ENCODE measurements at places on chromosomes 16 and 17. TPM values are rescaled to one million over a fixed set of nuclear protein-coding genes. Genes with fewer than 3 reads are reported as not detected.
A peak's percentile ranks its signal among the peaks of the same experiment; 100 is the strongest.

- H3K27me3 ChIP-seq: no peaks in the 10 kb centered on the region
- no peak overlapping the region for H3K27ac ChIP-seq
- H3K4me1 ChIP-seq: no peaks in the 10 kb centered on the region
- DNase-seq: no peak
Observed at GRCh38 chr17:70523426-70523825, 354.1 kb downstream of the KCNJ2 start.

DNA sequence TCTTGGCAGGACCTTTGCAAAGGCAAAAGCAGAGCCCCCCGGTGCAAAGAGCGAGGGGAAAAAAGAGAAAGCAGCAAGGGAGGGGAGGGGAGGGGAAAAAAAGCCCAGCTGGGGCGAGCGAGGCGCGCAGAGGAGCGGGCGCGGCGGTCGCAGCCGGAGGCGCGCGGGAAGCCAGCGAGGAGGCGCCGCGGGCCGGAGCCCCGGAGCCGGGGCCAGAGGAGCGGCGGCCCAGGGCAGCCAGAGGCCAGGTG lies 129 bp downstream of the IRX5 start:
- H3K27ac ChIP-seq: no peak overlapping the region
- H3K27me3 ChIP-seq: peaks cover 10% of the 10 kb centered on the region
- peak overlapping the region; percentile 46 for H3K4me3 ChIP-seq
- peaks cover 59% of the 10 kb centered on the region for H3K4me1 ChIP-seq

GRCh38 chr17:78517421-78517820 lies 59.8 kb downstream of the DNAH17 start:
- H3K27me3 ChIP-seq: no peaks in the 10 kb centered on the region
- H3K36me3 ChIP-seq: no peaks in the 10 kb centered on the region
- H3K27ac ChIP-seq: no peak overlapping the region
- H3K4me1 ChIP-seq: no peaks in the 10 kb centered on the region

DNA sequence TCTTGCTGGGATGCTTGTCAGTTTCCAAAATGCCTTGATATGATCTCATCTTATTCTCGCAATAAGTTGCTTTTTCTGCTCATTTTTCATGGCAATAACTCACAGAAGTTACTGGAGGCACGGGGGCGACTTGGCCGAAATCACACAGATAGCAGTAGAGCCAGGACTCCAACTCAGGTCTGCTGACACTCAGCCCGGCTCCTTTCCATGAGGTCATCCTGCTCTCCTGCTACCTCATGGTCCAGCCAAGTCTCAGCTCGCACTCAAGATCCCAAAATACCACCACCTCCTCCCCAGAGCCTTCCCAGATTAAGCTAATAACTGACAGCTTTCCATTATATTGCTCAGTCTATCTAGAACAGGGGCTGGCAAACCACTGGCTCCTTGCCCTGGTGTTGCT lies 269.5 kb downstream of the MAP2K4 start:
- H3K36me3 ChIP-seq: no peaks in the 10 kb centered on the region
- no peak for DNase-seq
- no peaks in the 10 kb centered on the region for H3K27me3 ChIP-seq

- no peak overlapping the region for H3K4me3 ChIP-seq
- H3K27ac ChIP-seq: no peak overlapping the region
- DNase-seq: no peak
- H3K27me3 ChIP-seq: no peaks in the 10 kb centered on the region
Observed at GRCh38 chr17:8754890-8755289, 3.5 kb downstream of the SPDYE4 start.

- H3K27me3 ChIP-seq: no peaks in the 10 kb centered on the region
- peak overlapping the region; percentile 26 for H3K27ac ChIP-seq
- H3K4me1 ChIP-seq: no peaks in the 10 kb centered on the region
- H3K36me3 ChIP-seq: no peaks in the 10 kb centered on the region
Observed at GRCh38 chr17:28194382-28194781, 124.6 kb upstream of the TMEM97 start.

DNA sequence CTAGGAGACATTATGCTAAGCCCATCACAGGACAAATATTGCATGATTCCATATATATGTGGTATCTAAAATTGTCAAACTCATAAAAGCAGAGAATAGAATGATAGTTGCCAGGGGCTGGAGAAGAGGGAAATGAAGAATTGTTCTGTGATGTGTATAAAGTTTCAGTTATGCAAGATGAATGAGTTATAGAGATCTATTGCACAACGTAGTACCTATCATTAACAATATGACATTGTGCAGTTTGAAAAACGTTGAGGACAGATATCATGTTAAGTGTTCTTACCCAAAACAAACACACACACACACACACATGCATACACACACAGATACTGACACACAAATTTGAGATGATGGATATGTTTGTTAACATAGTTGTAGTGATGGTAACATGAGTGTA lies 871.6 kb upstream of the GOT2 start:
- H3K27me3 ChIP-seq: no peaks in the 10 kb centered on the region
- no peak overlapping the region for H3K4me3 ChIP-seq
- no peaks in the 10 kb centered on the region for H3K36me3 ChIP-seq
- H3K4me1 ChIP-seq: no peaks in the 10 kb centered on the region
- H3K27ac ChIP-seq: no peak overlapping the region

- peaks cover 20% of the 10 kb centered on the region for H3K4me1 ChIP-seq
- no peak overlapping the region for H3K4me3 ChIP-seq
- H3K27me3 ChIP-seq: no peaks in the 10 kb centered on the region
- H3K36me3 ChIP-seq: no peaks in the 10 kb centered on the region
- DNase-seq: no peak
Observed at GRCh38 chr17:80663781-80664206, 119.2 kb downstream of the RPTOR start.

GRCh38 chr17:8654822-8655221 lies 24.3 kb upstream of the MYH10 start:
- H3K4me1 ChIP-seq: no peaks in the 10 kb centered on the region
- no peak overlapping the region for H3K27ac ChIP-seq
- H3K36me3 ChIP-seq: no peaks in the 10 kb centered on the region

DNA sequence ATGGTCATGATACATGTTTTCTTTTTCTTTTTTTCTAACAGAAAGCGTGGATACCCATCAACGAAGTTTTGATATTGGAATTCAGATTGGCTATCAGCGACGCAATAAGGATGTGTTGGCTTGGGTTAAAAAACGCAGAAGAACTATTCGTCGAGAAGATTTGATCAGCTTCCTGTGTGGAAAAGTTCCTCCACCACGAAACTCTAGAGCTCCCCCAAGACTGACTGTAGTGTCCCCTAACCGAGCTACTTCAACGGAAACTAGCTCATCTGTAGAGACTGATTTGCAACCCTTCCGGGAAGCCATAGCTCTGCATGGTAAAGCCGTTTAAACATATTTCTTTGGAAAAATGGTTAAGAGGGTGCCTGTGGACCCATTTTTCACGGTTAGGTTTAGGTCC lies 11.5 kb downstream of the HAPSTR1 start:
- H3K27ac ChIP-seq: no peak overlapping the region
- no peaks in the 10 kb centered on the region for H3K36me3 ChIP-seq
- no peak for DNase-seq
- no peaks in the 10 kb centered on the region for H3K27me3 ChIP-seq
- H3K4me3 ChIP-seq: no peak overlapping the region
- peaks cover 100% of the 10 kb centered on the region for H3K4me1 ChIP-seq

GRCh38 chr16:54174750-54175149 lies 111.8 kb downstream of the IRX3 start:
- peaks cover 20% of the 10 kb centered on the region for H3K4me1 ChIP-seq
- no peaks in the 10 kb centered on the region for H3K36me3 ChIP-seq
- H3K27ac ChIP-seq: no peak overlapping the region
- no peak overlapping the region for H3K4me3 ChIP-seq

GRCh38 chr16:18800775-18801144 lies 589 bp downstream of the ARL6IP1 start:
- H3K27ac ChIP-seq: peak overlapping the region; percentile 87
- no peak for DNase-seq
- H3K36me3 ChIP-seq: no peaks in the 10 kb centered on the region
- no peaks in the 10 kb centered on the region for H3K27me3 ChIP-seq
- H3K4me1 ChIP-seq: peaks cover 3% of the 10 kb centered on the region
- H3K4me3 ChIP-seq: peak overlapping the region; percentile 83

DNA sequence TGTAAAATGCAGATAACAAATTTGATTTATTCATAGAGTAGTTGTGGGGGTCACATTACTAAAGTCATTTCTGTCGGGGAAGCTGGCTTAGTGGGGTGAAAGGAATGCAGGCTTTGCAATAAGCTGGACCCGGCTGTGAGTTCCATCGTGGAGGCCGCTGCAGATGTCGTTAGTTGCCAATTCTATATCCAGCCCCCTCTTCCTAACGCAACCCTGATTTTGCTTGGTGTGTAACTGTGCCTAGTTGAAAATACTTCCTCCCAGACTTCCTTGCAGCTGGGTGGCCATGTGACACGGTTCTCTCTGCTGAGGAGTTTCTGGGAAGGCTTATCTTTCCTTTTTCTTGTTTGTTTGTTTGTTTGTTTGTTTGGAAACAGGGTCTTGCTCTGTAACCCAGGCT lies 4.5 kb downstream of the MFSD6L start:
- no peak overlapping the region for H3K27ac ChIP-seq
- H3K4me1 ChIP-seq: peaks cover 8% of the 10 kb centered on the region
- H3K4me3 ChIP-seq: no peak overlapping the region
- no peaks in the 10 kb centered on the region for H3K36me3 ChIP-seq
- no peak for DNase-seq

GRCh38 chr17:8719291-8720246 lies 25.1 kb downstream of the CCDC42 start:
- no peaks in the 10 kb centered on the region for H3K36me3 ChIP-seq
- no peak for DNase-seq
- H3K4me3 ChIP-seq: no peak overlapping the region

DNA sequence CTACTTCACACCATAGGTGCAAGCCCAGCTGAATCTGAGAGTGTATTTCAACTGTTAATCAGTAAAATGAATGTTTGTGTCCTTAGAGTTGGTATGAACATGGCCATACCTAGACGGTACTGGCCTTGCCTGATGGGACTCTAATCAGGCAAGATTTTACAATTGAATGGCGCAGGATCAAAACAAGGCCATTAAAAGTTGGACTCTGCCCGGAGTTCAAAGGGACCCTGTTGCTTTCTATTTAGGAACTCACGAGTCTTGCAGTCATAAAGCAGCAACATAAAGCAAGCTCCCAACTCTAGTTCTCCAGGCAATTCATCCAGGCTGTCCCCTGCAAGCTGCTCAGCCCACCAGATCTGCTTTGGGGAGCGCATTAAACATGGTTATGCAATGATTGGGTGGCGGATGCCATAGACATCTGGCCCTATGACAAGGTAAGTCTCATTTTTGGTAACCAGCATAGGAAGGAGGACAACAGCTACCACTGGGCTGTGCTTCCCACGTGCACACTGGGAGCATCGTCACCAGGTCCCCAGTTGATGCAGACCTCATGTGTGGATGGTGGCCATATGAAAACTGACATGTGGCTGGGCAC lies 8.8 kb downstream of the TMEM186 start:
- no peak overlapping the region for H3K27ac ChIP-seq
- no peaks in the 10 kb centered on the region for H3K27me3 ChIP-seq
- H3K36me3 ChIP-seq: no peaks in the 10 kb centered on the region
- no peak for DNase-seq

DNA sequence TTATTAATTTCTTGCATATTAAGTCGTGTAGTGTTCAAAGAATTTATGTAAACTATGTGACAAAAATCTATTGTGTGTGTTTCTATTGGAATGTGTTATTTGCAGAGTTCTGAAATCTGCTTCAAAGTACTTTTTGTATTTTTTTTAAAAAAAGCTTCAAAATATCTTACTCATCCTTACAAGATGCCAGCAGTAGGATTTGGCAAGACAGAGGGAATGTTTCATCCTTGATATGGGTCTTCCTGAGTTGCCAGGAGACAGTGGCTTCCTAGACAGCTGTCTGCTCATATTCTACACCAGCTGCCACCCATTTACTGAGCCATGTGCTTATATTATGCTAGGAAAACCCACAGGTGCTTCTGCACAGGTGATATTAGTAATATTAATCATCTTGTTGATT lies 36.4 kb downstream of the EFCAB5 start:
- DNase-seq: no peak
- no peak overlapping the region for H3K4me3 ChIP-seq
- H3K27ac ChIP-seq: no peak overlapping the region
- no peaks in the 10 kb centered on the region for H3K27me3 ChIP-seq

DNA sequence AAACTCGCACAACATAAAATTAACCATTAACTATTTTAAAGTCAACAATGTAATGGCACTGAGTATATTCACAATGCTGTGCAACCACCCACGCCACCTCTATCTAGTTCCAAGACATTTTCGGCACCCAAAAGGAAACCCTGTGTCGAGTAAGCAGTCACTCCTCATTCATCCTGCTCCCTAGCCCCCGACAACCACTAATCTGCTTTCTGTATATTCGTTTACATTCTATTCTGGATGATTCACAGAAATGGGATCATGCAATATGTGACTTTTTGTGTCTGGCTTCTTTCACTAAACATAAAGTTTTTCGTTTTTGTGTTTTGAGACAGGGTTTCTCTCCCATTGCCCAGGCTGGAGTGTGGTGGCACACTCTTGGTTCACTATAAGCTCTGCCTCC lies 42.2 kb upstream of the HAPSTR1 start:
- H3K4me3 ChIP-seq: no peak overlapping the region
- no peak for DNase-seq
- no peak overlapping the region for H3K27ac ChIP-seq
- no peaks in the 10 kb centered on the region for H3K27me3 ChIP-seq
- H3K4me1 ChIP-seq: no peaks in the 10 kb centered on the region
- H3K36me3 ChIP-seq: no peaks in the 10 kb centered on the region

DNA sequence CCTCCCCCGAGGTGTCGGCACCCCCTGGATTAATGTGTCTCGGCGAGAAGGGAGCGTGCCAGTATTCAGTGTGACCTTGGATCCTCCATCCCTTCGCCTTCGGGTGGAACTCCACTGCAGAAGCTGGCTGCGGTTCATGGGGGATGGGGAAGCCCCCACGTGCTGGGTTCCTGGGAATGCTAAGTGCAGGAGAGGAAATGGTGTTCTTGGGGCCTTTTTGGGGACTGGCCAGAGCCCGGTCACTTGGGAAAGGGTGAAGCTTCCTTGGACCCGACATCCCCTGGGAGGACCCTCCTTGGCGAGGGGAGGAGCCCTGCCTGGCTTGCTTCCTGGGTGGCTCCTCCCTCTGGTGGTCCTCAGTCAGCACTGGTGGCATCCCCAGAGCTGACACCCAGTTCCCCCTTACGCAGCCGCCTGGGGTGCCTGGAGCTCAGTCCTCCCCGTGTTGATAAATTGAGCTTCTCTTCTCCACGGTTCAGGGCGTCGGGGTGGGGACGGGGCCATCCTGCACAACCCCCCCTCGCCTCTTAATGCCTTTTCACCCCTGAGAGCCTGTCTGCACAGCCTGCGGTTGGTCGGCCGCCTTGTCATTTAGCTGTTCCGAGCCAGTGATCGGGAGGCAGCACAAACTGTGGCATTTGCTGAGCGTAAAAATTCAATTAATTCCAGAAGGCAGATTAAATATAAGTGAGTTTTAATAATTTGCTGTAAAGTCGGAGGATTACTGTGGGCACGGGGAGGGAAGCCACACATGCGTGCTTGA lies 30.7 kb upstream of the GSE1 start:
- H3K4me3 ChIP-seq: no peak overlapping the region
- H3K27ac ChIP-seq: no peak overlapping the region
- no peaks in the 10 kb centered on the region for H3K36me3 ChIP-seq
- no peaks in the 10 kb centered on the region for H3K27me3 ChIP-seq
- peaks cover 5% of the 10 kb centered on the region for H3K4me1 ChIP-seq
- DNase-seq: no peak

GRCh38 chr16:54288030-54288834 lies 1.6 kb upstream of the IRX3 start:
- no peak overlapping the region for H3K27ac ChIP-seq
- peaks cover 66% of the 10 kb centered on the region for H3K4me1 ChIP-seq
- H3K4me3 ChIP-seq: no peak overlapping the region
- no peaks in the 10 kb centered on the region for H3K36me3 ChIP-seq
- no peak for DNase-seq
- peaks cover 92% of the 10 kb centered on the region for H3K27me3 ChIP-seq

PMP22 gene
- 2,463 TPM for total RNA-seq

PRAC2 gene
- not detected for total RNA-seq

TNFSF13 gene
- 44.7 TPM for total RNA-seq

MYH11 gene
- total RNA-seq: 90.9 TPM
